Ovary (tissue), 10 donors: ENCODE measurements at places on chromosomes 3 and 15.

GRCh38 chr3:29281094-29281343, 148 bp downstream of the RBMS3 start:
- no peak for DNase-seq

GRCh38 chr3:120742198-120742848, at the start of the genes GTF2E1 and RABL3:
GTF2E1 (plus strand) TSS chr3:120742744; CDS start chr3:120750553, 7,809 bp downstream.
RABL3 (minus strand) TSS chr3:120742516; CDS start chr3:120742507, 9 bp downstream.
- peak; percentile 98 for DNase-seq

DNA sequence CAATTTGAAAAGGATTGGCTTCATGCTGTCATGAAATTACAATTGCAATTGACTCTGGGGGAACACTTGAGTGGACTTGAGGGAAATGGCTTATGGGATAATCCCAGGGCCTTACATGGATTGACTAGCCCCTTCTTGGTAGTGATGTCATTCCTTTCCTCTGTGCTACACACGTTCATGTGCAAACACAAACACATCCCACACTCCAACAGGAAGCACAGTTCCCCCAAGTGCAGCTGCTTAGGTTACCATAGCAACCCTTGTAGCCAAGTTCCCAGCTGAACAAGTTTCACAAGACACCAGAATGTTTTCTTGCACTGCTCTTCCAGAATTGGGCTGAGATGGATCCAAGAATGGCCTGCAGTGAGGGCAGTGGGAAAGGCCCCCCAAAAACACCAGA, 217.0 kb downstream of the ZNF621 start:
- no peak for DNase-seq

DNA sequence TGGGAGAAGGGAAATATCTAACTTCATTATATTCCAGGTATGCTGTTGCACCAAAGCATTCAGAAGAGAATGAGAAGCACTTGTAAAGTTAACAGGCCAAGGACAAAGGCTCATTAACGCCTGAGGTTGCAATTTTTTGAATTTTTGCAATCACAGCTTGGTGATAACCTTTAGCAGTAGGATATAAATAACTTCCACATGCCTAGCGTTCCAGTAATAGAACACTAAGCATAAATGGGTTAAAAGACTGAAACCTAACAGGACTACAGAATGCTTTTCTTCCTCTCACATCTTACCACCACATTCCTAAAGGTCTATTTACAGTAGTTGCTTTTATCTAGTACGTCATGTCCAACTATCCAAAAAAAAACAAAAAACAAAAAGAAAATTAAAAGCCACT, 57.4 kb upstream of the IMPG2 start:
- DNase-seq: no peak

DNA sequence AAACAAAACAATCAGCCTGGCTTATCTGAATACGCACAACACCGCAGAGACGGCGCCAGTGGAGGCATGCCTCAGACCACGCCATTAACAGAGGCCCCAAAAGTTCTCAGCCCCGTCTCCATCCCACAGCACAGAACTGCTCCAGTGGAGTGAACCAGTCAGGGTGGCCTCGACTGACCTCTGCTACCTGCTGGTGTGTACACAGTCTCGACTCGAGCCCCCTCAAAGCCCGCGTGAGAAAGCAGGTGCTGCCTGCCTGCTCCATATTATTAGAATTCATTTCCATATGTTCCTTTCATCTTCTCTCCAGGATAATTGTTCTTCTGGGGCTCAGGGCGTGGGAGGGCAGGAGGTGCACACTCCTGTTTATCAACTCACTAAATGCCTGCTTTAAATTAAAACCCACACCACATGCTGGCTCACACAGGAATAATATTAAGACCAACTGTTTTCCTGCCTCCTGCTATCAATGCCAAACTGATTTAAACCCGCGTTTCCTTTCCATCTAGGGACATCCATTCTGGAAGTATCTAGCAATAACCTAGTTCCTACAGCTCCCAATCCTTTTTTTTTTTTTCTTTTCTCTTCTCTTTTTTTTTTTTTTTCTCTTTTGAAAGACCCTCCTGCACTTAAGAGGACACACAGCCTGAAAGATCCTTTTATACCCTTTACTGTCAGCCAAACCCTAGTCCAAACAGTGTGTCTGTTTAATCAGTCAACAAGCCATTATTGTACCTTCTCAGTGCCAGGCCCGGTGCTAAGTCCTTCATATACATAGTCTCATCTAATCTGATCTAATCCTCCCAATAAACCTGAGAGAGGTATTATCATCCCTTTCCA, 101.2 kb downstream of the TLE3 start:
- DNase-seq: no peak

GRCh38 chr3:194556086-194557056, 69.6 kb upstream of the ATP13A3 start:
- no peak for DNase-seq

DNA sequence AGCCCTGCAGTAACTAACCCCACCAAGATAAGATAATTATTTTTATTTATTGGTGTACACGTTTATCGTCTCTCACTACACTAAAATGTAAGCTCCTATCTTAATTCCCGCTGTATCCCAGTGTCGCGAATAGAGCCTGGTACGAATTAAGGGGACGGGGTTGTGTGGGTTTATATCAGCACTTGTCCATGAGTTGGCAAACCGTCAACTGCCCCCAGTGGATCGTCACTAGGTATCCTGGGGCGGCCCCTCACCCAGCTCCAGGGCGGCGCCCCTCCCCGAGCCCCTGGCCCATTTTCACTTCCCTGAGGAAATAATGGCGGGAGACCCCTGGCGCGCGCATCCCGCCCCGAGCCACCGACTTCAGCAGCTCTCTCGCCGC, 465 bp downstream of the RUVBL1 start:
- DNase-seq: no peak

DNA sequence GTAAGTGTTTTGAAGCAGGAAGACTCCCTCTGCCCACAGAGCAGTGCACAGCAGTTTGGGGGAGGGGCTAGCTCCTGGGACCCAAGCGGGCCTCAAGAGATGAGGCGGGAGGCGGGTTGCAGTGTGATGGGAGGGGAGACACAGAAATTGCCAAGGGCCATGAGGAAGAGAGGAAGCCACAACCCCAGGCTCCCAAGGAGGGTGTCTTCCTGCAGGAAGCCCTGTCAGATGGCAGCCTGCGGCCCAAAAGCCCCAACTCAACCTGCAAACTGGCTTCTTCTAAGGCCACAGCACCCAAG, 7.3 kb upstream of the ISLR2 start:
- no peak for DNase-seq

GRCh38 chr3:117201901-117202774, 492.6 kb downstream of the TUSC7 start:
- no peak for DNase-seq

DNA sequence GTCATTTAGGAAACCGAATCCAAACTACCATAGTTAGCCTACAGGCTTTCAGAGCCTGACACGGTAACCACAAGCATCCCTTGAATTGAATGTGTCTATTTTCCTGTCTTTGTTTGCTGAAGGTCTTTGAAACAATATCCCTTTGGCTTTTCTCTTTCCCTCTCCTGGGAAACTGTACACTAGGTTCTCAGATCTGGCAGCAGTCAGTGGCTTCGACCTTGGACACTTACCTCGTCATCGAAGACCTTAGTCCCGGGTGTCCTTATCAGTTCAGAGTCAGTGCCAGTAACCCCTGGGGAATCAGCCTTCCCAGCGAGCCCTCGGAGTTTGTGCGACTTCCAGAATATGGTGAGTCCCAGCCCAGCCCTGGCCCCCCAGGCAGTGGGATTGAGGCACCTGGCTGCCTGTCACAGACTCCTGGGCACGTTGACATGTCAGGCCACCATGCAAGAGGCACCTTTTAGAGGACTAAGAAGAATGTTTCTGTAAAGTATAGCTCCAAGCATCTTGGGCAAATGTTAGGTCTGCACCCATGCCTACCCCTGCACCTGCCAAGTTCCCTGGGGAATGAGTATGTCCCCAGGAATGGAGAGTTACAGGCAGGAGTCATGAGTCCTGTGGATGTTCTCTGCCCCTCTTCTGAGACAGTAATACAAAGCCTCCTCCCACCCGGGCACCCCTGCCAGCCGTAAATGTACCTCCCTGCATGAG, 30.4 kb upstream of the UMPS start:
- DNase-seq: peak; percentile 18

- no peak for DNase-seq
These were observed 23.3 kb upstream of the TMEM158 start for GRCh38 chr3:45249391-45249790.

DNA sequence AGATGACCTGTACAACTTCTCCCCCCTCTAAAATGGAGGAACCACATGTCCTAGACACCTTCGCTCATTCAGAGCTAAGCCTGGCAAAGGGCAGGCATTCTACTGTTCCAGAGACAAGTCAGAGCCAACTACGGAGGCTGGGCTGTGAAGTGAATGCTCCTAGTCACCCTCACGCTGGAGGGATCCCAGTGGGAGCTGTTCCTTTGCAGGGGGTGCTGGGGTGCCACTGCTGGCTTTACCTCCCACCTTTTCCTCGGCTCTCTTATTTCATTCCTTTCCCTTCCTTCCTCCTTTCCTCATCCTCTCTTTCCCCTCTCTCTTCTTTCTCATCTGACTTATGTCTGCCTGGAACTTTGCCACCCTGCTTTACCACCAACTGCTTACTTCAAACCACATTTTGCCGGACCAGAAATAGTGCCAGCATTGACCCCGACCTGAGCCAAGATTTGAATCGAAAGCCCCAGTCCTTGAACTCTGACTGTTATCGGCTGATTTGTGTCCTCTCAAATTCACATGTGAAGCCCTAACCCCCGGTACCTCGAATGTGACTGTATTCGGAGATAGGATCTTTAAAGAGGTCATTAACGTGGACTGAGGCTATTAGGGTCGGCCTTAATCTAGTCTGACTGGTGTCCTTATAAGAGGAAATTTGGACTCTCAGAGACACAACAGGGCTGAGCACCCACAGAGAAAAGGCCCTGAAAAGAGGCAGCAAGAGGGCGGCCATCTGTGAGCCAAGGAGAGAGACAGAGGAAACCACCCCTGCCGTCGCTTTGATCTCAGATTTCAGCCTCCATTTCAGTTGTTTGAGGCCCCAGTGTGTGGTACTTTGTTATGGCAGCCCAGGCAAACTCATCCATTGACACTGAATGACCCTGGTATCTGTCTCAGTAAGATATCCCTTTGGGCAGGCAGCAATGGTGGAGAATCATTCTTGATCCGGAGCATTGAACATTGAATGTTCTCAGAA, 31.3 kb upstream of the TBC1D21 start:
- no peak for DNase-seq

DNA sequence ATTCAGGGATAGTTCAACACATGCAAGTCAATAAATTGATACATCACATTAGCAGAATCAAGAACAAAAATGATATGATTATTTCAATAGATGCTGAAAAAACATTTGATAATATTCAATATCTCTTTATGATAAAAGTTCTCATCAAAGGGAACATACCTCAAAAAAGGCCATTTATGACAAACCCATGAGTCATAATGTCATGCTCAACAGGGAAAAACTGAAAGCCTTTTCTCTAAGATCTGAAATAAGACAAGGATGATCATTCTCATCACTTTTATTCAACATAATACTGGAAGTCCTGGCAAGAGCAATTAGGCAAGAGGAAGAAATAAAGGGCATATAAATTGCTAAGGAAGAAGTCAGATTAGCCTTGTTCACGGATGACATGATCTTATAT, 54.1 kb upstream of the TMEM158 start:
- no peak for DNase-seq

DNA sequence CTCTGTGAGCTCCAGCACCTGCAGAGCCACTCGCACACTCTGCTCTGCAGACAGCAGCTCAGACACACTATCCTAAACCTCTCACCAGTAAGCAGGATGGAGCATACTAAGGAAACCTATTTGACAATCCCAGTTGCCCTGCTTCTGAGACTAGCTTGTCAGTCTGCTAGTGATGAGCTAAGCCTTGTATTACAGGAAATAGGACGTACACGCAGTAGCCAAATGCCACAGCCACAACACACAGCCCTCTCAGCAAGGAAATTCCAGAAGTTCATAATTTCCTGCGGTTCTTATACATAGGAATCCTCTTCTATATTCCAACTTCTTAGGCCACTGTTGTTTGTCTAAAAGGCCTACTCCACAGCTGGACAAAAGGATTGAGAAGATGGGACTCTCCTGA, 74.5 kb downstream of the MYLK start:
- DNase-seq: no peak

DNA sequence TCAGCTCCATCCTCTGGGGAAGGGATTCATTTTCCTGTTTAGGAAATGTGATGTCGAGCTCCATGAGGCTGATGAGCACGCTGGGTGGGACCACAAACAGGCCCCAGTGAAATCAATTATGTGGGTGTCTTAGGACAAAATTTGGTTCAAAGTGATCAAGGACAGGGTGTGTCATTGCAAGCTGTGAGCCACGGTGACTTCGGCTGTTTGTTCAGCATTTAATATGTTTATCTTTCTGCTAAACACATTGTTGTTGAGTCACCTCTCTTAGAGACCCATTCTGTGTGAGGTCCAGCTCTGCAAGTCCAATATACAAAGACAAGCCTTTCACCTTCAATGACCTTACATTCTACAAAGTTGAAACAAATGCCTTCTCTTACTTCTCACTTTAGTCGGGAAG, 41.3 kb downstream of the SSR3 start:
- DNase-seq: no peak

DNA sequence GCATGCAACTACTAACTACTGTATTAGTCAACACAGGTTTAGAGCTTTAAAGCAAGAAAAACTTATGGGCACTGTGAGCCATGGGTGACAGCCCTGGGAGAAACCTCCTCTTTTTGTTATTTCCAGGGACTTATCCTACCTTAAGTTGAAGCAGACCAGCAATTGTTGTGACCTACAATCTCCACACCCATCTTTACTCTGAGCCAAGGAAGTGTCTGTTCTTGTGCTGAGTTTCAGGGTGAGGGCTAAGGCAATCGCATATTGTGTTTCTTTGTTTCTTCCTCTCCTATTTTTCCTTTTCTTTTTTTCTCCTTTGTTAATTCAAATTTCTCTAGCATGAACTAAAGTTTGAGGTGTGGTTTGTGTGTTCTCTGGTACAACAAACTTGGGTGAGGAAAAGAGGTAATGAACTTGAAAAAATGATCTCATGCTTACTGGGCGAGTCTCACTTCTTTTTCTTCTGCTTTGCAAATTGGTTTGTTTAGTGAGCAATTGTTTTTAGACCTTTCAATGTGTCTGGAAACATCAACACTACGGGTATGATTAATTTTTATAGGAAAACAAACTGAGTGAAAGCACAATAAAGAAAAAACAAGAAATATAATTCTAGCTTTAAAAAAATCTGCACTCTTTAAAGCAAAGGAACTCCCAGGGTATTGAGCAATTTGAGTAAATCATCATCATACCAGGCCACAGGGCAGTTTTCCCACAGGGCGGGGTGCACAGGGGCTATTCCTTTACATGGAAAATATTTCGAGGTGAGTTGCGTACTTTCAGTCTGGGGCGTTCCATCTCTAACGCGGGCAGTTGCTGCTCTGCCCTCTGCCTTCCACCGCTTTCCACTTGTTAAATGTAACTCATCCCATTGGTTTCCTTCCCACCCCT, 2.7 kb downstream of the UPK1B start:
- no peak for DNase-seq

DNA sequence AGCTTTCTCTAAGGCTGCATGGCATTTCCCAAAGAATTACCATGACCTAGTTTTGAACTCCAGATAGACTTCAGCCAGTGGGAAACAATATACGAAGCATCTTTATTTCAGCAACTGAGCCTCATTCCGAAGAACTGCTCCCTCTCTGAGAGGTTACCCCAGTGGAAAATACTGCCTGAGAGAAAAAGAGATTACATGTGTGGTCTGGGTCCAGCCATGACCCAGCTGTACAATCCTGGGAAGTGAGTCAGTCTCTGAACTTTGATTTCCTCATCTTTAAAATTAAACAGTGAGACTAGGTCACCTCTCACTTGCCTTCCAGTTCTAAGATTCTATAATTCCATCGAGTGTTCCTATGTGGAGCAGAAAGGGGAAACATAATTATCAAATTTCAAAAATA, 42.4 kb downstream of the TNIK start:
- no peak for DNase-seq
